ENCODE measurements at places on chromosomes 2 and 18.

GRCh38 chr2:165793779-165794535, at the start of gene GALNT3:
TSS of gene GALNT3 (minus strand) at chr2:165794247. CDS start at chr2:165770700, 23,547 bp downstream.
- no peak for DNase-seq

DNA sequence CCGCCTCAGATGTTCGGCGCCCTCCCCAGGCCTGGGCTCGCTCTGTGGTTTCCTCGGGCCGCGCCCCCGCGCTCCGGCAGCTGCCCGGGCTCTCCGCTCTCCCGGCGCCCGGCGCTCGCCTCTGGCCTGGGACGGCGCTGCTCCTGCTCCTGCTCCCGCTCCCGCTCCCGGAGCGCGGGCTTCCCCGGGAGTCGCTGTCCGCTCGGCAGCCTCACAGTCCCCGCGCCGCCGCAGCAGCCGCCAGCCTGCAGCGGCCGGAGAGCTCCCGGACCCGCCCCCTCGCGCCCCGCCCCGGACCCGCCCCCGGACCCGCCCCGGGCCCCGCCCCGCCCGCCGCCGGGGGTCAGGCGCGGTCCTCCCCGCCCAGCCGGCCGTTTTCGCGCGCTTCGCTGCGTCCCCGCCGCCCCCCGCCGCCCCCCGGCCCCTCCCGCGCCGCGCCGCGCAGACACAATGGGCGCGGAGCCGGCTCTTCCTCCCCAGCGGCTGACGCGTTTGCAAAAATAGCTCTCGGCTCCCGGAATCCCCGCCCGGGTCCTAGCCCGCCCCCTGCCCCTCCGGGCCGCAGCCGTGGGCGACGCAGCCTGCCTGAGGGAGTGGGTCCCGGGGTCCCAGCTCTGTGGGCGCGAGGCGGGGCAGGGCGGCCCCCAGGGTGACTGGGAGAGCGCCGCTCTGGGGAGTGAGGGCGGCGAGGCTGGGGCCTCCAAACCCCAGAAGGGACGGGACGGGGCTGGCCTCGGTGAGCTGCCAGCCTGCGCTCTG, at the start of gene ARL4C:
Gene ARL4C (minus strand): TSS at position 247 of the 759 bp plus-strand sequence. CDS start 495 bp downstream, outside the sequence.
- no peak for DNase-seq

DNA sequence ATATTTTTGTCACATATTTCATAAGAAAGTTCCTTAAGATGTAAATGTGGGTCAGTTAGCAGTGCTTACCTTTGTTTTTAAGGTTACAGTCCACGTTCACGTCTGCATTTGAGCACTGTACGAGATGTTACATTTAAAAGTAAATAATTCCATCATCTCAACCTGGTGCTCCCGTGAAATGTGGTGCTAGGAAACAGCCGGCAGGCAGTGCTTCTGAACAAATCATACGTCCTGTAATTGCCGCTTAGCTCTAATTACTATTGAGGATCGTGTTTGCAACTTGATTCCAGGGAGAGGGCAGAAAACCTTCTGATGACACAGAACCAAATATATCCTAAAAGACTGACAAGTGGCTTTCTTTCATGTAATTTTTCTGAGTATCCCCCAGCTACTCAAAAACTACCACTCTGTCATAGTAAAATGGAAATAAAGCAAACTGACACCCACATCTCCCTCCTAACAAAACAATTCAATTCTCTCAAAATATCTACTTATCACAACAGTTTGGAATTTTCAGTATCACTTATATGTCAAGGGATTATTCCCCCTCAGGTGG, 297.8 kb upstream of the SESTD1 start:
- DNase-seq = no peak

DNA sequence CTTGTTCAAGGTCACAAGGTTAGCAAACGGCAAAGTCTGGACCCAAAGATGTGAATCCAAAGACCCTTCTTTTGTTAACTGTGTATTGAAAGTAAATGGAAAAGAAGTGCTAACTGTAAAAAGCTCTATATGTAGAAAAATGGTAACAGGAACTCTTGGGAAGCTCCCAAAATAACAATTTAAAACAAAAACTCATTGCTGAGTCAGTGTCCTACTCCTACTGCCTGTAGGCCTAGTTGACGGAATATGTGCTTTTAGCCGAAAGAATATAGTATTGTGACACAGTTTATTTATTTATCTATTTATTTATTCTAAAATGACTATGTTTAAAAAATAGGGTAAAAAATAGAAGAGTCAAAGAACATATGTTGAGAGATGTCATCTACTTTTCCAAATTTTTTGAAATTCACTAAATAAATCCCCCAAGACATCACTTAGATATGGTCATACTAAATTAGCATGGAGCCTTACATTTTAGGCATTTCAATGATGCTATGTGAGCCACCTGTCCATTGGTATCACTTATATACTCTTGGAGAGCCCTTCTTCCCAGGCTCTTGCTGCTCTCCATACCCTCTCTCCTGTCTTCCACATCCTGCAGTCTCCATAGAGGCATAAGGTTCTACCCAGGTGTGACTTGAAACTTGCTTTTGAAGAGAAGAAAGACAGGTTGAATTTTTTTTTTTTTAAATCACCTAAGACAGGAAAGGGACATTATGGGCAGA, 13.7 kb downstream of the COL5A2 start:
- DNase-seq = no peak

DNA sequence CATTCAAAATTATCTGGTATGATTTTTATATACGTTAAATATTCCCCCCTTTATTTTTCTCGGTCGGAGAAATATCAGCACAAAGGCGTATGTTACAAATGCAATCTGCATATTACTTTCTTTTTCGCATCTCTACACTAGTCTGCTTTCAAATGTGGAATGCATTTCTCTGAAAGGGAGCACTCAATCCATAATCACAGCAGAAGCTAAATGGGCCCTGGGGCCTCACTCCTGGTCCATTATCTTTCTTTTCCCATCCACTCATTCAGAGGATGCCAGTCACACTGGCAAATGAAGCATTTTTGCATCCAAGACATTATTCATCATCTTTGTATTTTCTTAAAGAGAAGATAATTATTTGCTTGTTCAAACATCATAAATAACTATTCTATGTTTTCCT, 295.2 kb upstream of the LRP1B start:
- no peak for DNase-seq

All from stimulated activated CD8-positive, alpha-beta memory T cell treated with anti-CD3 and anti-CD28 coated beads, Interleukin-4, amount 100 ng/mL, for 1 hour (primary cell).